ENCODE measurements at places on chromosomes 3 and 15. TPM values are rescaled to one million over a fixed set of nuclear protein-coding genes. Genes with fewer than 3 reads are reported as not detected.

GRCh38 chr3:23836536-23837230, 30.9 kb downstream of the UBE2E1 start:
- DNase-seq = no peak

GRCh38 chr15:100096248-100096600, 245.6 kb downstream of the ADAMTS17 start:
- no peak for DNase-seq

DNA sequence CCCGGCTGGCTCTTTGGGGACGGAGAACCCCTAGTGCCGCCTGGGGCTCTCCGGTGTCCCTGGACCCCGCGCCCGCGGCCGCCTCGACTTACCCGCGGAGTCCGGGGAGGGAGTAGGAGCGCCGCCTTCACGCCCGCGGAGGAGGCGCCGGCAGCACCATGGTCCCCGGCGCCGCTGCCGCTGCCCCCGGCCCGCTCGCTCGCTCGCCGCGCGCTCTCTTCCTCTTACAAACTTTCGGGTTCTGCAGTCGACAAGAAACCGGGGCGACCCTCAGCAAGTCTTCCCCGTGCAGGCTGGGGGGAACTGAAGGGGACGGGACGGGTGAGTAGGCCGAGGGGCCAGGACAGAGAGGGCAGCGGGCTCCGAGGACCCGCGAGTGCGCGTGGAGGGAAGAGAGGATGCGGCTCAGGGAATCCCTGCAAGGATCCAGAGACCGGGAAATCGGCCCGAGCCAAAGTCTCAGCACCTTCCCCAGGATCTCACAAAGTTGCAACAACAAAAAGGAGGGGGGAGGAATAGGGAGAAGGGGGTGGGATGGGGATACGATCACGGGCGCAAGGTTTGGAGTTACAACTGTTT, 2.0 kb downstream of the FOXP1 start:
- DNase-seq = peak; percentile 70

The ISLR gene
- 144 TPM for total RNA-seq

The HRG gene
- total RNA-seq = not detected

DNA sequence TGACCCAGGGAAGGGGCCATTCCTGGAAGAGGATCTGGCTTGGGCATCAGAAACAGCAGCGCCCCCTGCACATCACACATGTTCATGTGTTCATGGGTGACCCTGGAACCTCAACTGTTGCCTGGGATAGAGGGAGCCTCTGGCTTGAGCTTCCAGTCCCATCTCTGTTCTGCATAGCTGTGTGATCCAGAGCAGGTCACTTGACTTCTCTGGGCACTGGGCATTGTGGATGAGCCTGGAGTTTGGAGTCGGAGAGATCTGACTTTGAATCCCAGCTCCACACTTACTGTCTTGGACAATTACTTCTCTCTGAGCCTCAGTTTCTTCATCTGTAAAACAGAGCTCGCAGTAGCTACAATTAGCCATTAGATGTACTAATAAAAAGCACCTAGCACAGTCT, 15.6 kb downstream of the PAK6 start:
- DNase-seq = no peak

DNA sequence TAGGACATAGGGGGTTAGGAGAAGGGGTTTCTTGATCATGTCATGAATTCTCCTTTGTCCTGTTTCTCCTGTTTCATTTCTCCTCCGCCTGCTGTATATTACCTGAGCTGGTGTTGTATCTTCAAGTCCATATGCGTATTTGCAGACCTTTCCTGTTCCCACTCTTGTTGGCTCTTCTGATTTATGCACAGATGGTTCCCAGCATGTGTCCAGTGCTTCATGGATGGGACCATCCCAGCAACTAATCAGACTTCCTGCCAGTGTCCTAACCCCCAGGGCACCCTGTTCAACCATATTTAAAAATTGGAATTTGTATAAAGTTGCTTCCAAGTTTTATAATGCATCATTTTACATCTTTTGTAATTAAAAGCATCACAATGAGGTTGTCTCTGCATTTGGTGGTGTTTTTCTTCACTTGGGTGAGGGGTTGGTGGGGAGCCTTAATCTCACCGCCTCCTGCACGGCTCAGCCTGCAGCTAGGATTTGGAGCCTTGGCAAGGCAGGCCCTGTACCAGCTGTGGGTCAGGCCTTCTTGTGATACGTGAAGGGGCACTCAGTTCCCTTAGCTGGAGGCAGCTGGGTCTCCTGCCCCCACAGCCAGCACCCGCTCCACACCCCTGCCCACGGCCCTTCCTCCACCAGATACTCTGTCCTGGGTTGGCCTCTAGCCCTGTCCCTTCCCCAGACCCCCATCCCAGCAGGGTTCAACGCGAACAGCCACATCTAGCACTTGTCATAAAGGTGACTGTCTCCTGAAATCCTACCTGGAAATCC, 72.0 kb upstream of the BLM start:
- no peak for DNase-seq

The CPLX3 gene
- total RNA-seq = not detected

- DNase-seq = peak; percentile 47
Observed at GRCh38 chr3:46668116-46668515, 25.4 kb downstream of the ALS2CL start.

DNA sequence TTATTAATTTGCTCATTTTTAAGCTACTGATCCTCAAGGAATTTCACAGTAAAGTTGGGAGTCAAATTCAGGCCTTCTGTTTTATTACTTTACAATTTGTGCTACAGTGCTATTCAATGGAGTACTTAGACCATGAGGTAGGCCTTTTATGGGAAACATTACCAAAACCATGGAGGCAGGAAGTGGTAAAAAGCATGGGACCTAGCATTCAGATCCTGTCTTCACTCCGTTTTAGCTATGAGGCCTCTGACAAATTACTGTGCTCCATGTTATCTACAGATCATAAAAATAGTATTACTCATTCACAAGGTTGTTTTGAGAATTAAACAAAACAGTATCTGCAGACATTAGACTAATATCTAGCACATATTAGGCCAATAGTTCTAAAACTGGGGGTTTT, 140.6 kb upstream of the SLITRK3 start:
- no peak for DNase-seq

The IL17RE gene
- 0.82 TPM for total RNA-seq

The ACKR2 gene
- total RNA-seq = 1.5 TPM

- peak; percentile 90 for DNase-seq
Observed at GRCh38 chr3:196711838-196712513, at the start of the genes CEP19 and PIGX. TSS of gene CEP19 (minus strand) at chr3:196712250. CDS start at chr3:196708657, 3,593 bp downstream. TSS of gene PIGX (plus strand) at chr3:196712377.

The RBP2 gene
- not detected for total RNA-seq

- DNase-seq = no peak
Observed at GRCh38 chr15:100529556-100529955, 806 bp upstream of the CERS3 start.

DNA sequence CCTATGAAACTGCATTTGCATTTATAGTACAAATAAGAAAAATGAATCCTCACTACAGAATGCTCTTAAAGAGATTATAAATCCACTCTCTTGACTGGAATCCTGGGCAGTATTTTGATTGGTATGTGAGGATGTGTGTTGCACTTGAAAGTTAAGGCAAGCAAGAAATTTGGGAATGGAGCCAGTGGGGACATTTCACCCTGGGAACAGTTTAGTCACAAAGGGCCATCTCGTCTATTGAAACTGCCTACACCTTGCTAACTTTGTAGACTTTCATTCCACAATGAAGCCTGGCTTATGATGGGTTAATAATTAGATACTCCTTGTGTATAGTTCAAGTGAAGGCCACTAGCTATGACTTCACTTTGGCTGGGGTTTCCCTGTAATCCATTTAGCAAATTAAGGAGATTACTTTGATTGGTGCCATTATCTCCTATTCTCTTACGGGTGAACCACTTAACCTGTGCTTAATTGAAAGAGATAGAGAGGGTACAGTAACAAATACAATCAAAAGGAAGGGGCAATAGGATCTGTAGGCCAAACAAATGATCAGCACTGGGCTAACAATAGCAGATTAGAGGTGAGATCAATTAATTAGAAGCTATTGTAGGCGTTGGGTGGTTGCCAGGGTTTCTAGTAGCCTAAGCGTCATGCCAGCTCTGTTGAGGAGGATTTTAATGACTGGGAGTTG, 146.9 kb upstream of the RARB start:
- DNase-seq = no peak

DNA sequence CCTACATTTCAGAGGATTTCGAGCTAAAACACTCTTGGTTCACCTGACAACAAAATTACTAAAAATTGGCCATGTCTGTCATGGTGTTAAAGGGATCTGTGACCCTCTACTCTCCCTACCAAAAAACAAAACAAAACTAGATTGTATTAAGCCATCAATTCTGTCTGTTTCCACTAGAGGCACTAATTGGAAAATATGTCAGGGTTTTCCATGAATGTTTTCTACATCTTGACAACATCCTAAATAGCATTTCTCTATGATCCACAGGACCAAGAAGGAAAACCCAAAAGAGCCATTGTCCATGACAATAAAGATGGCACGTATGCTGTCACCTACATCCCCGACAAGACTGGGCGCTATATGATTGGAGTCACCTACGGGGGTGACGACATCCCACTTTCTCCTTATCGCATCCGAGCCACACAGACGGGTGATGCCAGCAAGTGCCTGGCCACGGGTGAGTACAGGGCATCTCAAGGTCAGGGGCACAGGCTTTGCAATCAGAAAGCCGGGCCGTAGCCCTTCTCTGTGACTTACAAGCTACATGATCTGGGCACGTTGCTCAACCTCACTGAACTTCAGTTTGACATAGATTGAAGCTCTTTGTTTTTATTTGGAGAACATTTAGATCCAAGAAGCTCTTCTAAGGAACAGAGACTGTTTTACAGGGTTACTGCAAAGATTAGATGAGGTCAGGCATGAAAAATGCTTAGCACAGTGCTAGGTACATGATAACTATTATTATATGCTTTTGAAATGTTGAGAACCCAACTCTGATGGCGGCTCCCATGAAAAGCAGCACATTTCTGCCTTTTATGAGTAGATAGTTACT, 74.8 kb downstream of the DNASE1L3 start:
- DNase-seq = no peak

DNA sequence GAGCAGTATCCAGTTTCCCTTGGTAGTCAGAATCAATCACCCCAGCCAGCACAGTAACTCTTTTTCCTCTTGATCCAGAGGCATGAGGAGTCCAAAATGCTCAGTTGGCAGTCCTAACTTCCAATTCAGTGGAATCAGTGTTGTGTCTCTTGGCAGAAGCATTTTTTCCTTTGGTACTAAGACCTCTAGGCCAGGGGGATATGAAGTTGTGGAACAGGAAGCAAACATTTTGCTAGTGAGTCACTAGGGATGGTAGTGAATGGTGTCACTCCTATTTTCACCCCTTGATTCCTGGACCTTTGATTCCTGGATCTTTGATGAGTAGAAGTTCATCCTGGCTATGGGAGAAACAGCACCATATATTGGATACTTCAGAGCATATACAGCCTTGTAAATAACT, 70.5 kb upstream of the ALDH1A3 start:
- no peak for DNase-seq

The CILP gene
- 26.7 TPM for total RNA-seq

DNA sequence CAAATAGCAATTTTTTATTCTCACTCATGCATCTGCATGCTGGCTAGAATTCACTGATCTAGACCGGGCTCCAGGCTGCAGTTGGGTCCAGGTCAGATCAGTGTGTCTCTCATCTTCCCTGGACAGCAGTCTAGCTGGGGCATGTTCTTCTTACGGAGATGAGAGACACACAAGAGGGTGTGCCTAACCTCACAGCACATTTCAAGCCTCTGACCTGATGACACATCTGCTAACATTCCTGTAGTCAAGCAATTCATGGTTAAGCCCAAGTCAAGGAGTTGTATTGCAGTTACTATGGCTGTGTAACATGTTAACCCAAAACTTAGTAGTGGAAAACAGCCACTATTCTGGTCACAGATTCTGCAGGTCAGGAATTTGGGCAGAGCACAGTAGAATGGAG, 13.1 kb downstream of the BSN start:
- DNase-seq = no peak

- no peak for DNase-seq
Observed at GRCh38 chr15:94234300-94234699, 2.9 kb downstream of the MCTP2 start.

DNA sequence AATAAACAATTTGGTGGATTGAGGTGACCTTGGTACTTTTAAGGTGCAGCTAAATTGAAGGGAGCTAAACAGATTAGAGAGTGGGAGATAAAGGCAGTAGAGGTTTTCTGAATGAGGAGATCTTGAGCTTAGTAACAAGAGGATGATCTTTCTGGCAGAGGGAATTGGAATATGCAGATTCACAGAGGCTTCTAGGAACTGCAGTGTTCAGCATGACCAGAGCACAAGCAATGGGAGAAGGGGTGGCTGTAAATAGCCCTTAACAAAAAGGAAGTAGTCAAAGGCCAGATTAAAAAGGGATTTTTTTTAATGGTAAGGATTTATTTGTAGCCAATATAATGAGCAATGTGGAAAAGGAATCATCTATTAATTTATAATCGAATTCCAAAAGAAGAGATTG, 5.7 kb upstream of the BNIP2 start:
- no peak for DNase-seq

The SCG5 gene
- total RNA-seq = 10.0 TPM

The FSIP1 gene
- 1.1 TPM for total RNA-seq

The C3orf49 gene
- total RNA-seq = not detected

GRCh38 chr15:57751177-57751800, 44.8 kb downstream of the POLR2M start:
- no peak for DNase-seq

The RHCG gene
- not detected for total RNA-seq

DNA sequence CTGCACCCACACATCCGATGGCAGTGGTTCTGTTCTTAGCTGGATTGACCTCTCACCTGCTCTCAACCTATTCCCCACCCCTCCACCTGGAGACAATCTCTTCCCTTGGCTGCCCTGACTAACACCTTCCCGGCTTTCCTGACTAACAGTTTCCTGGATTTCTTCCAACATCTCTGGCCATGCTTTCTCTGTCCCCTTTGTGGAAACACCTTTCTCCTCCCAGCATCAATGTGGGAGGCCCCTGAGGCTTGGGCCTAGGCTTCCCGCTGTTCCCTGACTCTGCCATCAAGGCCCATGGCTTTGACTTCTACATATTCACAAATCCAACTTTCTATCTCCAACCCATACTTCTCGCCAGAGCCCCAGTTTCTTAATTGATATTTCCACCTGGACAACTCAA, 142.8 kb upstream of the ATP2B2 start:
- no peak for DNase-seq

GRCh38 chr15:69751566-69751965, 298.9 kb downstream of the RPLP1 start:
- DNase-seq = no peak

DNA sequence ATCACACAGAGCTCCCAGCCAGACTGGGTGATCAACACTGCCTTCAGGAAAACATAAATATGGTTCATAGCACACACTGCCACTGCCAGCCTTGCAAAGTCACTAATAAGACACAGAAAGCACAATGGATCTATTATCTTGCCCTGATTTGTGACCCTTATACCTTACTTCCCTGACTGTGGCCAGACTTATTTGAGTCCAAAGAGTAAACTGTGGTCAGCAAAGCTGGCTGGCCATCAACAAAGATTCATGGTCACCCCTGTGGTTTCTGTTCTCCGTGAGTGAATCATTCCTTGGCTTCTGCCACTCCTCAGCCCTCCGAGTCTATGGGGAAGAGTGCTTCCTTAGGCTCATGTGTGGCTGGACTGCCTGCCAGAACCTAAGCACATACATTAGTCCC, 437.7 kb downstream of the RAP2B start:
- DNase-seq = no peak
